Hepatic stellate cell (primary cell): ENCODE measurements at places on chromosomes 5 and 9.

DNA sequence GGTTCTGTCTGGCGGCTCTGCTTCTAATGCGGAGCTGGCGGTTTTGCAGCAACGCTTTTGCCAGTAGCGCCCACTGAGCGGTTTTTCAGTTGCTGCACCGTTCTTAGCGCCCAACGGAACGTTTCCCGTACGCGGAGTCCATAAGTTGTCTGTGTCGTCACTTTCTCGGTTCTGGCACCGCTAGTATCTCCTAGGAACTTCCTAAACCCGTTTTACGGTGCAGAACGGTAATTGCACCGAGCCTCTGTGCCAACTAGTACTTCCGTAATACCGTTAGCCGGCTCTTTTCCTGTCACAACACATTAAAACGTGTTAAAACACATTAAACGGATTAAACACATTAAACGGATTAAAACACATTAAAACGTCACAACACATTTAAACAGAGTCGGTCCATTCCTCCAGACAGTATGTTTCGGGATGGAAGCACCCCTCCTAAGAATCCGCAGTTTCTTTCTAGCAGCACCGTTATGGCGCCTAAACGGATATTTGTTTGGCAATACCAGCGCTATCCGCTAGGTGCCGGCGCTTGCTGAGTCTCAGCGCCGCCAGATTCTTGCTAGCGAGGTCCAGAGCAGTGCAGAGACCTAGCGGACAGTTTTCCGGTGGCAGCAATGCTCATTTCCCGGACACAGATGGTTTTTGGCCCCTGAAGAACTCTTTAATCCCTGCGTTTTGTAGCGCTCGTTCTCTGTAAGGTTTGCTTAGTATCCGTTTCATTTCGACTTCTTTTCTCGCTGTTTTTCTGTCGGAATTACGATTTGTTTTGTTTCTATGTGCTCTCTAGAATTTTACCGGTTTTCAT lies 45.4 kb downstream of the ANXA2R start:
- no peak for DNase-seq

DNA sequence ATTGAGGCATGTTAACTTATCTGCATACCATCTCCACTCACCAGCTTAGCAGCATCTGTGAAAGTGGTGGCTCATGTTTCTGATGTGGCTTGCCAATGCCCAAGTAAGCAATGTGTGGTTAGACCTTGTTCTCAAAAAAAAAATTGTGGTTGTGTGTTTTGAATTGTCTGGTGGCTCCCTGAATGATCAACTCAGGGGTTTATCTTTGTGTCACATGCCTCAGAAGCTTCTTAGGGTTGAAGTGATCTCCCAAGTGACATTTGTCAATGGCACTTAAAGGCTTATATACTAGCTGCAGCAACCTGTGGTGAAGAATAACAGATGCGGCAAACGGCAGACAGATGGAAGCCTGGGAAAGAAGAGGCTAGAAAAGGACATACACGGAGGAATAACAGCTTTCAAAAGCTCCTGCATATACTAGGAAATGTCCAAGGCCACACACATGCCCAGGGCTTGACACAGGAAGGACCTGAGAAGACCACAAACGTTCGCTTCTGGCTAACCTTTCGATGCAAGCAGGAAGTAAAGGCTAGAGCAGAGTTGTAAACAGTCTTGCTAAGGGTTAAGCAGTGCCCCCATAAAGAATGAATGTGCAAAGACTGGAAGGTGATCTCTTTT lies 42.2 kb upstream of the FSD1L start:
- no peak for DNase-seq

DNA sequence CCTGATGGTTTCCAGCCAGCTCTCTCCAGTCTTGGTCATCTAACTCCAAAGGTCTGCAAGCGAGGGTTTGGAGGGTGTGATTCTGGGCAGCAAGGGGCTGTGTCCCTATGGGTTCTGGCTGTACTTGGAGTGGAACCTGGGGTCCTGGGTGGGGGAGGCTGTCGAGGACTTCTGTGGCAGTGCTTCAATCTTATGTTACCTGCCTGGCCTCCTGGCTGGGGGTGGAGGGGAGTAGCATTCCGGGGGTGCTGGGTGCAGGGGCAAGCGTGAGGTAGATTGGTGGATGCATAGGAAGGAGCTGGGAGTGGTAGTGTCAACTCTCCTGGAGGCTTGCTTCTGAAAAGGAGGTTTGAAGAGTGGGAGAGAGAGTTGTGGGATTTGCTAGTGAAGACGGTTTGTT lies 143.4 kb downstream of the HSPA4 start:
- DNase-seq, result no peak

GRCh38 chr5:77775790-77776553 lies at the start of gene TBCA:
TBCA (minus strand) TSS chr5:77776339; CDS start chr5:77776257, 82 bp downstream.
- peak; percentile 82 for DNase-seq

GRCh38 chr5:124745007-124745927 lies 1.2 kb downstream of the ZNF608 start:
- no peak for DNase-seq

DNA sequence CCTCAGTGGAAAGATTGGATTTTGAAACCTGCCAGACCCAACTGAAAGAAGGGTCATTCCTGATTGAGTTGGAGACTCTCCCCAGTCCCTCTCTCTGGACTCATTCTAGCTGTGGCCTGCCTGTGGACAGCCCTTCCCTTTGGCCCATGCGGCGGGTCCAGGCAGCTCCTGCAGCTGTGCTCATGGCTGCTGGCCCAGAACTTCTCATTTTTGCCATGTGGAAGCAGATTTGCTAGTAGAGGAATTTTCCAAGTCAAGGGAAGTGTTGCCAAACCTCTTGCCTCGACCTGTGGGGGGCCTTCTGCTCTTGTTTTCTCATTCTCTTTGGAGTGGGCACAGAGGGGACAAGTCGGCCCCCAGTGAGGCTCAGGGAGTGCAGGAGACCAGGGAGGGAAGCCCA lies 89.2 kb downstream of the ANKRD33B start:
- no peak for DNase-seq

- no peak for DNase-seq
These were observed 129.6 kb downstream of the COL23A1 start for GRCh38 chr5:178460598-178460997.

- DNase-seq, result peak; percentile 37
These were observed 72.7 kb upstream of the RANBP3L start for GRCh38 chr5:36374266-36374862.

GRCh38 chr9:75906531-75906930 lies 16.1 kb downstream of the PCSK5 start:
- DNase-seq, result no peak

DNA sequence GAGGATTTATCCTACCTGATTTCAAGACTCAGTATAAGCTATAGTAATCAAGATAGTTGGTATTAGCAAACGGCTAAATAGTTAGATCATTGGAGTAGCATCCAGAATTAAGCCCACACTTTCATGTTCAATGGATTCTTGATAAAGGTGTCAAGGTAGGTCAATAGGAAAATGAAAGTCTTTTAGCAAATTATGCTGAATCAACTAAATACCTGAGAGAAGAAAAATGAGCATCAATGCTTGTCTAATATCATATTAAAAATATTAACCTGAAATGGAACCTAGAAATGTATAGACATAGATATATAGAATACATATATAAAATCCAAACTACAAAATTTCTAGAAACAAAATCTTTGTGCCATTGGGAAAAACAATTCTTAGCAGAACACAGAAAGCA lies 685.6 kb downstream of the DTWD2 start:
- DNase-seq, result no peak

- DNase-seq, result no peak
These were observed 97.3 kb downstream of the SLF1 start for GRCh38 chr5:94715768-94716167.

GRCh38 chr9:113955076-113955752 lies 79.1 kb downstream of the ZNF618 start:
- DNase-seq, result peak; percentile 77

DNA sequence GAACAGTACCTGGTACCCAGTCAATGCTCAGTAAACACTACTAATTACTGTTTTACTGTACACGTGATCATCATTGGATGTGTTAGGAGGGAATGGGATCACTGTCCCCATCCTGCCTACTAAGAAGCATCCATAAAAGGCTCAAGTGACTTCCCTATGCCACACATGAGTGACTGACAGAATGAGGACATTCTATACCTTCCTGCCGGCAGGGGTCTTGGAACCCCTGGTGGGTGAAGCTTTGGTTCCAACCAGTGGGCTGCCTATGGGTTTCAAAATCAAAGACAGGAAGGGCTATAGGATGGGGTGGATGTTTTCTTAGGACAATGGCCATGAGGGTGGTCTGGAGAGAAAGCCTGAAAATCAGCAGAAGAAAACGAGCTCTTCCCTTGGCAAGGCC lies 209.6 kb upstream of the PANK3 start:
- no peak for DNase-seq

DNA sequence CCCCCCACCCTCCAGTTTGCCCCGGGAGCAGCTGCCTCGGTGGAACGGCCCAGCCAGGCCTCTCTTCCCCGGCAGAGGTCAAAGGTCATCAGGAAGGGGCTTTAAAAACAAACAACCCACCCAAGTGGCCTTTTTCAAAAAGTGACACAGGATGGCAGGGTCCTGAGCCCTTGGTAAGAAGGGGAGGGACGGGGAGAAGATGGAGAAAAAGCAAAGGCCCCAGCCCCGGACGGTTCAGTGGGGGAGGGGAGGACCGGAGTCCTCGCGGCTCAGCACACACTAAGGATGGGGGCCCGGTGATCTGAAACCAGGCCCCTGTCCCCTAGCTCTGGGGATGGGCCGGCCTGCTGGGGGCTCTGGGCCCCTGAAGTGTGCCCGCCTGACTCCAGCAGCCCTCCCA lies 1.1 kb downstream of the PRRX2 start:
- DNase-seq, result no peak

DNA sequence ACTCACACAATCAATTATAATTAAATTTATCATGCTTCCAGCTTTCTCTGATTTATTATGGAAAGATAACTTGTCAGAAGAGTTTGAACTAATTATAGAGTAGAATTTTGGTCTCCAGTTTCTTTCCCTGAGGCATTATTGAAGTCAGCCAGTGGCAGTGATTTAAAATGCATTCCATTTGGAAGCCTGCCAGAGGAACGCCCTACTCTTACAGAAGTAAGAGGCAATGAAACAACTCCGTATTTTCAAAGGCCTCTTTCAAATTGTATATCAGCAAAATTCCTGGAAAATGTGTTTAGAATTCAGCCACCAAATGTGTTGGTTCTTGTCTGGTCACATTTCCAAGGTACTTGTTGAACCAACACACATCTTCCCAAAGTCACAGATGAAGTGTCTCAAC lies 640.9 kb downstream of the SEMA5A start:
- DNase-seq, result no peak

DNA sequence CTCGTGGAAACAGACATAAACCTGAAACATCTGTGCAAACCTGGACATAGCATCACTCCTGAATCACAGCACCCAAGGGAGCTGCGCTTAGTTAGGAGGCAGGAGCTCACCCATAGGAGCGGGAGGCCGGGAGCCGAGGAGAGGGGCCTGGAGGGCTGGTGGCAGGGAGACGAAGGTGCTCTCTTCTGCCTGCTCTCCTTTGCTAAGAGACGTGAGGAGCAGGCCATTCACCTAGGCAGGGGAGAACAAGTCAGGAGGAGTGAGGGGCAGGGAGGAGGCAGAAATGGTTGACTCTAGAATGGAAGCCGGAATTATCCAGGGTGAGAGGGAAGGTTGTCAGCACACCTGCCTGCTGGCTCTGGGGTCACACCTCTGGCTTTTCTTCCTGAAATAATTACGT lies 398.4 kb upstream of the IRX2 start:
- DNase-seq, result no peak

DNA sequence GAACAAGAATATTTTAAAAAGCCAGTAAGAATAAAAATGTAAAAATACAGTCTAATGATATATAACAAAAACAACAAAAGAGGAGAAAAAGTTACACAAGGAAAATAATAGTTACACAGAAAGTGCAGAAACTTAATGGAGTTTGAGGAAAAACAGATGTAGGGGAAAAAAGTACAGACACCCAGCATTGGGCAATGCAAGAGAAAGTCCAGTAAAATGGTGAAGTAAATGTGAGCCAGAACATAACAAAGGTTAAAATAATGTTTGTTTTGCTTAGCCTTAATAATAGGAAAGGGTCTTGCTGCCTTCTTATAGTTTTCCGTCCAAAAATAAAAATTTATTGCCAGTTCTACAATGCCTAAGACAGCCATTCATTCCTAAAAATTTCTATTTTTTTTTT lies 364.2 kb downstream of the NNT start:
- no peak for DNase-seq

GRCh38 chr9:126515001-126515872 lies 98.5 kb upstream of the LMX1B start:
- DNase-seq, result no peak

- no peak for DNase-seq
These were observed 31.9 kb upstream of the PCSK5 start for GRCh38 chr9:75858497-75859092.

DNA sequence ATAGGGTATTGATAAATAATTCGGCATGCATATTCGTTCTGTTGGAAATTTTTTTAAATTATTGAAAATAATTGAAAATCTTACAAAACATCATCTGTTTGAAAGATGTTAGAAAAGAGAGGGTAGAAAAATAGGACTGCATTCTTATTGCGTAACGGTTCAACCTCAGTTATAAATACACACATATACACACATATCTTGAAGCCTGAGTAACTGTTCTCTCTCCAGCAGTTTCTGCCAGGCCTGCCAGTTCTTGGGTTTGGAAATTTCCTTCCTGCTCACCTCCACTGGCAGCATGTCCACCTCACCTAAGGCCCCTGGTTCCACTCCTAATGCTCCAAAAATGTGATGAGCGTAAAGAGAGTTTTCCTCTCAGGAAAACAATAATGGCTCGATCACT lies 9.1 kb downstream of the SPATA31E1 start:
- DNase-seq, result no peak

- no peak for DNase-seq
These were observed 1.5 kb upstream of the PHF19 start for GRCh38 chr9:120878188-120879130.

GRCh38 chr5:475704-476101 lies 32.7 kb downstream of the EXOC3 start:
- no peak for DNase-seq

DNA sequence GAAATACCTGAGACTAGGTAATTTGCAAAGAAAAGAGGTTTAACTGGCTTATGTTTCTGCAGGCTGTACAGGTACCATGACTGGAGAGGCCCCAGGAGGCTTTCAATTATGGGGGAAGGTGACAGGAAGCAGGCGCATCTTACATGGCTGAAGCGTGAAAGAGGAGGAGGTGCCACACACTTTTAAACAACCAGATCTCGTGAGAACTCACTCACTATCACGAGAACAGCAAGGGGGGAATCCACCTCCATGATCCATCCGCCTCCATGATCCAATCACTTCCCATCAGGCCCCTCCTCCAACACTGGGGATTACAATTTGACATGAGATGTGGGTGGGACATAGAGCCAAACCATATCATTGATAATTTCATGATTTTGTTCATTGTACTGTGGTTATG lies 2.5 kb upstream of the MED27 start:
- DNase-seq, result no peak

- DNase-seq, result no peak
These were observed 117.8 kb downstream of the CCDC192 start for GRCh38 chr5:127820910-127821553.

- no peak for DNase-seq
These were observed 12.1 kb downstream of the SLC22A5 start for GRCh38 chr5:132381614-132382013.

- DNase-seq, result no peak
These were observed 87.5 kb downstream of the CAMK4 start for GRCh38 chr5:111311666-111312065.
